ENCODE measurements at places on chromosomes 1 and 21. TPM values are rescaled to one million over a fixed set of nuclear protein-coding genes. Genes with fewer than 3 reads are reported as not detected.
A peak's percentile ranks its signal among the peaks of the same experiment; 100 is the strongest.

DNA sequence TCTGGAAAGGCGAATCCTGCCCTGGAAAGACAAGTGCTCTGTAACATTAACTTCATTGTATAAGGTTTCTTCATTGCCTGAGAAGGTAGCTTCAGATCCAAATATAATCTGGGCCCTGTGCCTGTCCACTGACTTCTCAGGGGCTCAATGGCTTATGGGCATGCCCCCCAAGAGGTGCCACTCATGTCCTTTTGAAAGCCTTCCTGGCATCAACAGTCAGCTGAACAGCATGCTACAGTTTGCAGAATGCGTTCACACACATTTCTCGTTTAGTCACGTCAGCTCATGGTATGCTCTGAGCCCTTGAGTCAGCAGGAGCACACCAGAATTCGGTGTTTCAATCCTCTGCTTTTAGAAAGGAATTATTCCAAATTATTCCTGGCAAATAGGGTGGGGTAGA, 23.8 kb downstream of the TMCC2 start:
- no peak for DNase-seq

The TAF5L gene
- total RNA-seq, result 24.6 TPM

DNA sequence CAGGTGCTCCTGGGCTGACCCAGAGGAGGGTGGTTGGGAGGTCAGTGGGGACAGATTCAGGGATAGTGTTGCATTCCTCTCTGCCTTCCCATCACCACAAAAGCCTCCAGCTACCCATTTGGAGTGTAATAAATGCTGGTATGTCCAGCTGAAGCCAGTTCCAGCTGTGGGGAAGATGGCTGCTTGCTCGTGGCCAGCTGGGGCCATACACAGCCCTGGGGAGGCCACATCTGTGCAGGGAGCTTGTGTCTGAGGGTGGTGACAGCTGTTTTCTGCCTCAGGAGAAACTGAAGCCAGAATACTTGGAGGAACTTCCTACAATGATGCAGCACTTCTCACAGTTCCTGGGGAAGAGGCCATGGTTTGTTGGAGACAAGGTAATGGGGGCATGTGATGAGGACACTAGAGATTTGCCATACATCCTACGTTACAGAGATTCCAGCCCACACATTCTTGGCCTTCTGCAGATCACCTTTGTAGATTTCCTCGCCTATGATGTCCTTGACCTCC, 2.7 kb downstream of the GSTM4 start:
- DNase-seq, result no peak

The ZBTB40 gene
- 26.5 TPM for total RNA-seq

DNA sequence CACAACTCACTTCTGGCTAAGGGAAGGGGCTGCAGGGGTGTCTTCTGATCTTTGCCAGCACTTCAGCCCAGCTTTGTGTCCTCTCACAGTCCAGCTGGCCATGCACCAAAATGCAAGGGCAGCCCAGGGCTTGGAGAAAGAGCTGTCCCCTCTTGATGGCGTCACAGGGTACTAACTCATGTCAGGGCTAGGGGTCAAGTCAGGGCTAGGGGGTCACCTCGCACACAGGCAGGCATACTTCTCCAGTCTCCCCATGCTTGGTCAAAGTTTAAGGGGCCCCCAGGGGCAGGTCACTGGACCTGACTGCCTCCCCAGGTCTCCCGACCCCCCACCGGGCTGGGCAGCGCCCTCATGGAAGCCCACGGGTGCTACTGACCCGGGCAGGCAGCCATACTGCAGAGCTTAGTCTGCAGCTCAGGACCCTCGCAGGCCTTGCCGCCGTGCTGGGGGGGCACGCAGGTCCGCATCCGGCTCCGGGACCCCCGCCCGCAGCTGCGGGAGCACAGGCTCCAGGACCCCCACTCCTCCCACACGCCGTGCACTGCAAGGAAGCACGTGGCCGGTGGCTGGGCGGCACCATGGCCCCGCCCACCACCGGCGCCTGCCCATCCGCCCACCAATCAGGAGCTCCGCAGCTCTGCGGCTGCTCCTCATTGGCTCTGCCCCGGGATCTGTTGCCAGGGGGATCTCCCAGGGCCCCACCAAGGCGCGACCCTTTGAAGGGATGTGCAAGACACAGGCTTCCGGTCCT, 21.5 kb downstream of the ADGRB2 start:
- DNase-seq, result no peak

DNA sequence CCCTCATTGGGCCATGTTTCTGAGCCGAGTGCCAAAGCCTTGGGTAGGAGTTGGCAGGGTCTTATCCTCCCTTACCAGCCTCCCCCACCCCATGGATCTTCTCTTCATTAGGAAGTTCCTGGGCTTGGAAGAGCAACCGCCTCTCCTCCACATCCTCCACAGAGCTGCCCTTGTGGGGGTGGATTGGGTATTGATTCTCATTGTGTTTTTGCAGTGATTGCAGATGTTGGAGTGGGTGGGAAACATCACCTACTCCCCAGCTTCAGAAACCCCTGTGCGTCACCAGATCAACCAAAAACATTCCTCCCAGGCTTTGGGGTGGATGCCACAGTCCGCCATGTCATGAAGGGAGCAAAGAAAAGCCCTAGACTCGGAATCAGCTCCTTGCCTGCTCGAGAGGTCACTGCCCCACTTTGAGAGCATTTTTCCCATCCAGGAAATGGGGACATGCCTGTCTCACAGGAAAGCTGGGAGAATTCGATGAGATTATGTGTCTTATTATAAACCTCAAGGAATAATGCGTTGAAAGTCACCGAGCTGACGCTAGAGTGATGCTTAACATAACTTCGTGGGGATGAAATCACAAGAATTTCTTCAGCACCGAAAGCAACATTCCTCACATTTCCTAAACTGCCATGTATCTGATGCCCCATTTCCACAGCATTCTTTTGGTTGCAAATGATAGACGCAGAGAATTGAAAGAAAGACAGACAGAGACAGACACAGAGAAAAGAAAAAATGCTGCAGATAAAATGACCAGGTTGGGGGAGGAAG, 44.7 kb upstream of the ZBTB40 start:
- no peak for DNase-seq

The PADI2 gene
- total RNA-seq, result 0.23 TPM

DNA sequence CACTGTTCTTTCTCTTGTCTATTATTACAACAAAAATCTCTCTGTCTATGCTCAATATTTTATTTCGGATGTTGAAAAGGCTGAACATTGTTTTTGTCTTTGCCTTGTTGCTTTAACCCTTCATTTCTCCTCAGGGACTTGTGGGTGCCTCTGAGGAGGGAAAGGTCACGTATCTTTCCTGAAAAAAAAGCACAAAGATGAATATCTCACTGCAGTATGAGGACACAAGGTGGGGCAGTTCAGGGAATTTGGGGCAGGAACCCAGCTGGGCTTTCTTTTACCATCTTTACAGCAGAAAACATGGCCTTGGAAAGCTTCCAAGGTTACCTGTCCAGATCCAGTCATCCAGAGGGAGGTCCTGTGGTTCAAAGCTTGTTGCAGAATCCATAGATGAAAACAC, 99.1 kb upstream of the LPGAT1 start:
- no peak for DNase-seq

DNA sequence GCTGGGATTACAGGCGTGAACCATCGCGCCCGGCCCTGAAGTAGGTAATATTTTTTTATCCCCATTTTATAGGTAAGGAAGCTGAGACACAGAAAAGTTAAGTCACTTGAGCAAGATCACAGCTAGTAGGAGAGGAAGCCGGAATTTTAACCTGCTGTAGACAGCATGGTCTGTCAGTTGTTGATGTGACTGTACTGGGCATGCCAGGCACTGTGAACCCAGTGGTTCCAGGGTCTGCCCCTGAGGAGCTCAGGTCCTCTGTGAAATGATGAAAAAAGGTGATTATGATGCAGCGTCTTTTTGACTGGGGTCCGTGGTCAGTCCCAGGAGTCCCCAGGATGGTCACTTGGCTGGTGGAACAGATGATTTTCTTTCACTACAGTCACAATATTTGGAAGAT, 16.7 kb upstream of the FABP3 start:
- no peak for DNase-seq

GRCh38 chr21:14591882-14592281, 45.8 kb upstream of the SAMSN1 start:
- peak; percentile 35 for DNase-seq

The FCRL2 gene
- not detected for total RNA-seq

The KIF14 gene
- total RNA-seq, result 20.3 TPM

- DNase-seq, result no peak
Observed at GRCh38 chr1:238487931-238488330, 597.2 kb upstream of the ZP4 start.

GRCh38 chr1:184272175-184272866, 114.5 kb upstream of the C1orf21 start:
- no peak for DNase-seq

DNA sequence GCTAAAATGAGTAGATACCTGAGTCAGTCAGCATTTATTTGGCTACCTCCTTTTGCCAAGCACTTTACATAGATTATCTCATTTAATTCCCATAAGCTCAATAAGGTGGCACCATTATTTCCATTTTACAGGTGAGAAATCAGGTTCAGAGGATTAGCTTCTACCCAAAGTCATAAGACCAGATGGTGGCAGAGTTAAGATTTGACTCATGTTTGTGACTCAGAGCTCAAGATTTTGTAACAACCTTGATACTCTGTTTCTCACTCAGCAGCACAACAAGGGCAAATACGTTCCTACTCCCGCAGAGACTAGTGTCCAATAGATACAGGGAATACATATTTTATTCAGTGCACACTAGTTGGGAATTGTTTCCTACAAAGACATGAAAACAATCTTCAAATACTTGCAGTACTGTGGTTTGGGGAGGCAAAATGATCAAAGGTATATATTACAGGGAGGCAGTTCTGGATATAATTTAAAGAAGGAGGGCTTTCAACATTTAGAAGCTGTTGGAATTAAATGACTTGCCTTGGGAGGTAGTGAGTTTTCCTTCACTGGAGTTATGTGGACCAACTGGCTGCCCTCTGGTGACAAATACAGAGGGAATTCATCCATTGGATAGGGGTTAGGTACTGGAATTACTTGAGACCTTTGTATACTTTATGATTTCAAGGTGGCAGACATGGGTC, 3.6 kb downstream of the LEPR start:
- DNase-seq, result no peak

The RNF11 gene
- total RNA-seq, result 37.5 TPM

DNA sequence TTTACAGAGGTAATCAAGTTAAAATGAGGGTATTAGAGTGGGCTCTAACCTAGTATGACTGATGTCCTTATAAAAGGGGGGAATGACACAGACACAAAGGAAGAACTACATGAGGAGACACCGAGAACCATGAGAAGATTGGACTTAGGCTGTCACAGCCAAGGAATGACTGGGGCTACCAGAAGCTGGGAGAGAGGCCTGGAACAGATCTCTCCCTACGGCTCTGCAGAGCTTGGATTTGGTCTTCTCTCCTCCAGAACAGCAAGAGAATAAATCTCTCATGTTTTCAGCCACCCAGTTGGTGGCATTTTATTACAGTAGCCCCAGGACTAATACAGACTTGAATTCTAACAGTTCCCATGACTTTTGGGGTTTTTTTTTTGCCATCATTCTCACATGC, 110.8 kb downstream of the PSMG1 start:
- no peak for DNase-seq

DNA sequence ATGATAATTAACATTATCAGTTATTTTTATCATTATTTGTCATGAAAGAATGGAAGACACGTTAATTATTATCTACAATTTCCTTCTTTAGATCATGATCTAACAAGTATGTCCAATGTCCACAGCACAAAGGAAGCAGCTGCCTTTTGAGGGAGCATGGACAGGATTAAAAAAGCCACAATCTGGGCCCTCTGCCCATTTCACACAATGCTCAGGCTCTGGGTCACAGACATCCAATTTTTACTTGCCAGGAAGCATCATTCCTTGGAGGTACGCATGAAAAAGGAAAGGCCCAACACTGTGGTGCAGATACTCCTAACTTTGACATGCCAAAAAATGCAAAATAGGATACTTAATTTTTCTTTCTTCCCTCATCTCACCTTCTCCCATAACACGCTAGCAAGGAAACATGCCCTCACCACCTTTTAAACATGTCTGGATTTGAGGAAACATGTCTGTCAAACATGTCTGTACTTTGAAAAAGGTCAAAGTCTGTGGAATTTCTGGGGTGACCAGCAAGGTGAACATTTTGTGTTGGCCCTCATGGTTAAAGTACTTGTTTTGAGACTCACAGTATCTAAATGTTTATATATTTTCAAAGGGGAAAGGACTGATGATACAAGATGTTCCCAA, 40.0 kb downstream of the GADD45A start:
- no peak for DNase-seq

The TENT5C gene
- 18.8 TPM for total RNA-seq

- no peak for DNase-seq
Observed at GRCh38 chr1:208216806-208217205, 27.4 kb downstream of the PLXNA2 start.

The DNALI1 gene
- total RNA-seq, result not detected

DNA sequence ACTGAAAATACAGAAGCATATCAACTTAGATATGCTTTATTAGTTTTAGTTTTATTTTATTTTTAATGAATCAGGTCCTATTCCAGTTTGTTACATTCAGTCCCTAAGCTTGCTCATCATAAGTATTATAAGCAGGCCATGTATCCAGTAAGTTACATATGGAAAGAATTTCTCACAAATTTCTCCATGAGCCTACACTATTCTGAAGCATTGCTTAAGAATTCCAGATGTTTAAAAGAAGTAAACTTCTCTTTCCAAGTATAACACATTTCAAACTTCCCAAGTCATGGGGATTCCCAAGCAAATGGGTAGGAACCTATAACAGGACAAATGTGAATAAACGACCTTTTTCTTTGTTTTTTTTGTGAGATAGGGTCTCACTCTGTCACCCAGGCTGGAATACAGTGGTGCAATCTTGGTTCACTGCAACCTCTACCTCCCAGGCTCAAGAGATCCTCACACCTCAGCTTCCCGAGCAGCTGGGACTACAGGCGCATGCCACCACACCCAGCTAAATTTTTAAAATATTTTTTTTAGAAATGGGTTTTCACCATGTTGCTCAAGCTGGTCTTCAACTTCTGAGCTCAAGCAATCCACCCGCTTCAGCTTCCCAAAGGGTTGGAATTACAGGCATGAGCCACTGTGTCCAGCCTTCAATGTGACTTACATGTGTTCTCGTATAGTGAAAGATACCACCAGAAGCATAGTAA, 39.0 kb downstream of the ST7L start:
- no peak for DNase-seq

- DNase-seq, result no peak
Observed at GRCh38 chr1:29532751-29533150, 296.4 kb downstream of the PTPRU start.

DNA sequence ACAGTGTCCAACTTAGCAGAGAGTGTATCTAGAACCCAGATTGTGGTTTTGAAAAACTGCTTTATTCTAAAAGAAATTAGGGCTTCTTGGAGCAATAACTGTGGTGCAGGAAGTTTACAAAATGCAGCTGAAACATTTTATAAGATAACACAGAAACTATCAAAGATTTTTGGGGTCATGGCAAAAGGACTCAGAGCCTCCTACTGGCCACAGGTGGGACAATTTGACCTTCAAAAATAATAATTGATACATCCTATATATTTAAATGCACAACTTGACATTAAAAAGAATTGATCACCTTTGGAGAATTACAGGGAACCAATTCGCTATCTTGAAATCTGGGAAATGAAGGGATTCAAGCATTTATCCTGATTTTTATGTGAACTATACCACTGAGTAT, 235.2 kb downstream of the RPS6KC1 start:
- DNase-seq, result no peak
